Neural progenitor cell (in vitro differentiated cells): ENCODE measurements at places on chromosomes 1 and 21. TPM values are rescaled to one million over a fixed set of nuclear protein-coding genes. Genes with fewer than 3 reads are reported as not detected.

DNA sequence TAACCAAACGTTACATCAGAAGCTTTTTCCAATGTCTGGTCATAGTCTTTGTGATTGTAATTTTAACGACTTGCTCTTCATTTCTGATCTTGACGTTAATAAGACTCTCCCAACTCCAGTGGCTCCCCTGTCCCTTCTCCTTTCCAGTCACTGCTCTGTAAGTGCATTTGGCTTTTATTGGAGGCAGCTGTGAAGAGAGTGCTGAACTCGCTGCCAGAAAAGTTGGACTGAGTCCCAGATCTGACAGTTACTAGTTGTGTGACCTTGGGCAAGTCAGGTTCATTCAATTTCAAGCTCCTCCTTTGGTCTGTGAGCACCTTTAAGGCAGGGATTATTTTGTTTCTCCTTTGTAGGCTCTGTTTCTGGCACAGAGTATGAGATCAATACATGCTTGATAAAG, 109.6 kb upstream of the TSPAN2 start:
- no peak for DNase-seq
- H3K4me1 ChIP-seq, result peaks cover 10% of the 10 kb centered on the region
- H3K27ac ChIP-seq, result no peak overlapping the region
- H3K4me3 ChIP-seq, result no peak overlapping the region

GRCh38 chr1:55959136-55959548, 620.2 kb downstream of the PLPP3 start:
- H3K4me1 ChIP-seq, result no peaks in the 10 kb centered on the region
- H3K27me3 ChIP-seq, result no peaks in the 10 kb centered on the region
- H3K36me3 ChIP-seq, result no peaks in the 10 kb centered on the region

- peaks cover 9% of the 10 kb centered on the region for H3K4me1 ChIP-seq
- H3K27ac ChIP-seq, result no peak overlapping the region
- no peaks in the 10 kb centered on the region for H3K27me3 ChIP-seq
- DNase-seq, result no peak
- H3K4me3 ChIP-seq, result no peak overlapping the region
- H3K36me3 ChIP-seq, result no peaks in the 10 kb centered on the region
Observed at GRCh38 chr1:167658574-167659328, 28.7 kb downstream of the RCSD1 start.

DNA sequence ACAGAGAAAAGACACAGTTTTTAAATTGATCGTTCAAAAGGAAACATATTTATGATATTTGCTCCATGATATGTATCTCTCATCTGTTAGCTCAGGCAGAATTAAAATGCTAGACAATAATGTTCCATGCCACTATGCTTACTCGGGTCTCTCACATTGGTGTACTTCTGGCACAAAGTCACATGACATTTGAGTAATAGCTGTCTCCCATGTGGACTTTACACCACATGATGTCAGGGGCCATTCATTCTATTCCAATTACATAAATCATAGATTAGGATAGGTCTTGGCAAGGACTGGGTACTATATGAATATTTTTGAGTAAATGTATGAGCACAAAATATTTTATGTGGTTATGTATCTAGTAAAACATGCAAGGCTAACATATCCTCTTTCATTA, 648.4 kb downstream of the PLA2G4A start:
- H3K27ac ChIP-seq, result no peak overlapping the region
- H3K4me1 ChIP-seq, result no peaks in the 10 kb centered on the region
- H3K4me3 ChIP-seq, result no peak overlapping the region
- DNase-seq, result no peak
- no peaks in the 10 kb centered on the region for H3K36me3 ChIP-seq

DNA sequence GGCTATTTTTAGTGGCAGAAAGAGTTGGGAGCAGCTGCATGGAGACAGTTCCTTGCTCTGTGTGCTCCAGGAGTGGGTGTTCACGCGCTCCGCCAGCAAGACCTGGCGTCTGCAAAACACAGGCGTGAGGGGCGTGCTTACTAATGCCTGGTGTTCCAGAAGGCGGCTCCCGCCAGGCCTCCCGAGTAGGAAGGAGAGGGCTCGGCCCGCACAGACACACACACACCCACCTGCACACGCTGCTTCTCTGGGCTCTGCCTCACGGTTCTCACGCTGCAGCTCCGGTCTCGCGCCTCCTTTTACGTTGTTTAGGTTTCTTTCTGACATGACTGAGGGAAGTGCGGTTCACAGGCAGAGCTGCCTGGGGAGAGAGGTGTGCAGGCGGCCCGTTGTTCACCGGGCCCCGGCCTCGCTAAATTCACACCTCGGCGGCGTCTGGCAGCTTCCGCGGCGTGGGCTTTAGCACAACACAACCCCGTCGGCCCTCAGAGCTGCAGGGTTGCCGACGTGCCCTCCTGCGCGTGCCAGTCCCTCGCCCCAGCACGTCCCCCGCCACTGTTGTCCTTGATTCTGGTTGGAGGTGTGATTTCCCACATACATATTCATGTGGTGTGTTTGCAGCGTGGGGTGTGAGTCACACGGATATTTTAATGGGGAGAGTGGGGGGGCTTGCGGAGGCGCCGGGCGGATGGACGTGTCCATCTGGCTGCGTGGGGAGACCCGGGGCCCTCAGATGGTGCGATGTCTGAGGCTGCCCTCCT, 77.0 kb downstream of the SKI start:
- peaks cover 3% of the 10 kb centered on the region for H3K4me1 ChIP-seq
- no peak overlapping the region for H3K27ac ChIP-seq
- no peak overlapping the region for H3K4me3 ChIP-seq
- H3K27me3 ChIP-seq, result no peaks in the 10 kb centered on the region
- no peak for DNase-seq

DNA sequence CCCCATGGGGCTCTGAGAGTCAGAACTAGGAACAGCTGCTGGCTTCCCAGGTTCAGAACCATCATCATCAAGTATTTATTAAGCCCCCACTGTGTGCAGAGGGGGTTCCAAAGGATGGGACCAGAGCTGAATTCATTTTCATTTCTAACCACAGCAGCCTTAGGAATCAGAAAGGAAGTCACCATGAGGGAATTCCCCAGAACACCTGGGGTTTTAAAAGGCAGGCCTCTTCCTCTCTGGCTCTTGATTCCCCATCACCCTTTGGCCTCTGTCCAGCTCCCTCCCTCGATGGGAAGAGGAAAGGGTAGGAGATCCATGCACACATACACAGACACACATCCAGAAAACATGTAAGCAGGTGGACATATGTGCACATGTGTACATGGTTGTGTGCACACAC, 1.3 kb upstream of the KCNN3 start:
- no peak overlapping the region for H3K27ac ChIP-seq
- DNase-seq, result no peak
- no peaks in the 10 kb centered on the region for H3K27me3 ChIP-seq
- peaks cover 34% of the 10 kb centered on the region for H3K4me1 ChIP-seq
- no peaks in the 10 kb centered on the region for H3K36me3 ChIP-seq
- no peak overlapping the region for H3K4me3 ChIP-seq

The FAM43B gene
- total RNA-seq, result 0.09 TPM in 1 of 2 replicates, not detected in the other

GRCh38 chr1:34929853-34930701, 627 bp upstream of the DLGAP3 start:
- peak; percentile 79 for DNase-seq
- H3K4me3 ChIP-seq, result peak overlapping the region; percentile 89
- peaks cover 4% of the 10 kb centered on the region for H3K4me1 ChIP-seq
- H3K27me3 ChIP-seq, result peaks cover 96% of the 10 kb centered on the region
- H3K27ac ChIP-seq, result no peak overlapping the region

The KRTAP13-2 gene
- total RNA-seq, result not detected in 2 replicates
